ENCODE measurements at places on chromosomes 7 and 10.
A peak's percentile ranks its signal among the peaks of the same experiment; 100 is the strongest.

- no peak for DNase-seq
Measured at GRCh38 chr10:35707642-35708425, 65.7 kb upstream of the FZD8 start.

DNA sequence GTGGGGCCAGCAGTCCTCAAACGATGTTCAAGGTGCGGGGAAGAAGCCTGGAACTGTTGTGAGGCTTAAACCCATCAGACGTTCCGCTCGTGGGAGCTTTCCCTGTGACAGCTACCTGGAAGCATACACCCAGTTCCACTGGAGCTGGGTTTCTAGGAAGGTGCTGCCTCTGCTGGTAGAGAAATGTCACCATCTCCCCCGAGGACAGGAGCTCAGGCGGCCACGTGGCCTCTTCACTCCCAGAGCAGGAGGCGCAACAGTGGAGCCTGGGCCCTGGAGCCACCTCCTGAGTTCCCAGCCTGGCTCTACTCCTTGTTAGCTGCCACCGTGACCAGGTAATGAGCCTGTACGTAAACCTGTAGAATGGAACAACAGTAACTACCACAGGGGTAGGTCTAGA, 156.1 kb downstream of the ADARB2 start:
- no peak for DNase-seq

DNA sequence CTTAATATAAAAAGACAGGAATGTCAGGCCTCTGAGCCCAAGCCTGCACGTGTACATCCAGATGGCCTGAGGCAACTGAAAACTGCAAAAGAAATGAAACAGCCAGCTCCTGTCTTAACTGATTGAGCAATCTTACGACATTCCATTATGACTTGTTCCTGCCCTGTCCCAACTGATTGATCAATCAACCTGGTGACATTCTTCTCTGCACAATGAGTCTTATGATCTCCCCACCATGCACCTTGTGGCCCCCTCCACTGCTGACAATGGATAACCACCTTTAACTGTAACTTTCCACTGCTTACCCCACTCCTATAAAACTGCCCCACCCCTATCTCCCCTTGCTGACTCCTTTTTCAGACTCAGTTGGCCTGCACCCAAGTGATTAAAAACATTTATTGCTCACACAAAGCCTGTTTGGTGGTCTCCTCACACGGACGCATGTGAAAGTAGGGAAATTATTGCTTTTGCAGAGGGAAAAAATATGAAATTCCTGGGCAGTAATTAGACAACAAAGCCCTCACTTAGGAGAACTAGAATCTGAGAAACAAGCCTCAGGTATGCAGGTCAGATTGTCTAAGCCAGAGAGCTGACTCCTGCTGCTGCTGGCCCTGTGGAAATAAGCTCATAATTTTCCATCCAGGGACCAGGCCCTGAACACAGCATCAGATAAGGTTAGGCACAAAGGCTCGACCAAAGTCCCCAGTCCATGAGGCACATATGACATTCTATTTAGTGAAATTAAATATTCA, 5.3 kb downstream of the CYP3A7 start:
- DNase-seq: no peak

GRCh38 chr10:124994573-124995473, 52.9 kb downstream of the ZRANB1 start:
- peak; percentile 43 for DNase-seq

- no peak for DNase-seq
Measured at GRCh38 chr10:70379581-70380176, 2.7 kb downstream of the LRRC20 start.

DNA sequence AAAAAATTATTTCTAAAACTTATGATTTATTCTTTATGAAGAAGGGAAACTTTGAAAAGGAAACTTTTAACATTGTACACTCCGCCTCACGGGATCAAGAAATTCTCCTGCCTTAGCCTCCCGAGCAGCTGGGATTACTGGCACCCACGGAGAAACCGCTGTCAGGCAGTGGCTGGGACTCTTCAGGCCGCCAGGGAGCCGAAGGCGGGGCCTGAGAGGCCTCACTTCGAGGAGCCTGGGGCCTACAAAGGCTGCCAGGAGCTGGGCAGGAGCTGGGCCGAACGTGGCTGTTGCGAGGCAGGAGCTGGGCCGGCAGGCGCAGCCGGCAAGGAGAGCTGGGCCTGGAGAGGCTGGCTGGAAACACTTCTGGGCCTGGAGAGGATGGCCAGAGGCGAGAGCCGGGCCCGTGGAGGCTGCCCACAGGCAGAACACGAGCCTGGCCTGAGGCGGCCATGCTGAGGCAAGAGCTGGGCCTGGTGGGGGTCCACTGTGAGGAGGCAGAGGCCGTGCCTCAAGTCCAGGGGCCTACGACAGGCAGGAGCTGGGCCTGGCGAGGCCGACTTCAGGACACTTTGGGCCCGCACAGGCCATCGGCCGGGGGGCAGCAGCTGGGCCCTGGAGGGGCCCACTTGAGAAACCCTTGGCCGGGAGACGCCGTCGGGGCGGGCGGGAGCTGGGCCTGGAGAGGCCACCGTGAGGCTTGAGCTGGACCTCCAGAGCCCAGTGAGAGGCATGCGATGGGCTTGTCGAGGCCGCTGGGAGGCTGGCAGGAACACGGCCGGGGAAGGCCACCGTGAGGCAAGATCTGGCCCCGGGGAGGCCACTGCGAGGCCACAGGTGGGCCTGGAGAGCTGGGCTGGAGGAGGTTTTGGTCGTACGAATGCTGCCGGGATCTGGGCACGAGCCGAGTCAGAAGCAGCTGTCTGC, 23.7 kb downstream of the MDH2 start:
- no peak for DNase-seq

GRCh38 chr7:121105262-121105661, 116.8 kb downstream of the CPED1 start:
- no peak for DNase-seq

DNA sequence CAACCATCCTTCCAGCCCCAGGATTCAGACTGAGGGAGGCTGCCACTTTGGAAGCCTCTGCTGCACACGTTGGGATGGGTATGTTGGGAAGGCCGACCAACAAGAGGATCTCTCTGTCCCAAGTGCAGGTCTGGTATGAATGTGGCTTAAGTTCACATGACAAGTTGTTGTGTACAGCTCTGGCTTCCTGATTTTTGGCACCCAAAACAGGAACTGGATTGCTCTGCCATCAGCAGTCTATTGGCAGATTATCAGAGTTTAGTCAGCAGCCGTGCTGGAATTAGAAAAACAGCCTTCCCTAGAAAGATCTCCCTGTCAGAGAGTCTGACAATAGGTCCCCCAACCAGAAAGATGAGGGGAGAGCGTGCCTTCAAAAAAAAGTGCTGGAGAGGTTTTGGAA, 66.9 kb downstream of the GOLGA7B start:
- peak; percentile 6 for DNase-seq

- no peak for DNase-seq
Measured at GRCh38 chr10:103472005-103472404, 7.0 kb downstream of the CALHM3 start.

DNA sequence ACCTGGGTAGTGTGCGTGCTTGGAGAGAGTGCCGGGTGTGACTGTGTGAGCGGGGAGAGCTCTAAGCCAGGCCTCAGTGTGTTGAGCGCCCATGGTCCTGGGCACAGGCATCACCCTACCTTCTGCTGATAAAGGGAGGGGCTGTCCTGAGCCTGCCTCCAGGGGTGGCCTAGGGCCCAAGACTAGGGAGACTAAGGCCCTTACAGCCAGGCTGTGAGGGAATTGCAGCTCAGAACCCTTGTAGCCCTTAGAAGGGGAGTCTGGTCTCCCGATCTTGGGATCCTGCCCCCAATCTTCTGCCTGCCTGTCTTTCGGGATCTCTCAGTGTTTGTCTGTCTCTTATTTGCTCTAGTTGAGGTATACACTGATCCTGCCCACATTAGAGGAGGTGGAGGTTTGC, 41.2 kb downstream of the PAX2 start:
- DNase-seq: no peak

GRCh38 chr7:6465862-6466261, 18.1 kb upstream of the DAGLB start:
- no peak for DNase-seq

GRCh38 chr10:12019283-12019971, 23.2 kb downstream of the UPF2 start:
- DNase-seq: no peak

GRCh38 chr10:98308669-98309365, 40.8 kb upstream of the LOXL4 start:
- no peak for DNase-seq

GRCh38 chr10:43939939-43940820, 291.5 kb upstream of the ZNF32 start:
- no peak for DNase-seq

DNA sequence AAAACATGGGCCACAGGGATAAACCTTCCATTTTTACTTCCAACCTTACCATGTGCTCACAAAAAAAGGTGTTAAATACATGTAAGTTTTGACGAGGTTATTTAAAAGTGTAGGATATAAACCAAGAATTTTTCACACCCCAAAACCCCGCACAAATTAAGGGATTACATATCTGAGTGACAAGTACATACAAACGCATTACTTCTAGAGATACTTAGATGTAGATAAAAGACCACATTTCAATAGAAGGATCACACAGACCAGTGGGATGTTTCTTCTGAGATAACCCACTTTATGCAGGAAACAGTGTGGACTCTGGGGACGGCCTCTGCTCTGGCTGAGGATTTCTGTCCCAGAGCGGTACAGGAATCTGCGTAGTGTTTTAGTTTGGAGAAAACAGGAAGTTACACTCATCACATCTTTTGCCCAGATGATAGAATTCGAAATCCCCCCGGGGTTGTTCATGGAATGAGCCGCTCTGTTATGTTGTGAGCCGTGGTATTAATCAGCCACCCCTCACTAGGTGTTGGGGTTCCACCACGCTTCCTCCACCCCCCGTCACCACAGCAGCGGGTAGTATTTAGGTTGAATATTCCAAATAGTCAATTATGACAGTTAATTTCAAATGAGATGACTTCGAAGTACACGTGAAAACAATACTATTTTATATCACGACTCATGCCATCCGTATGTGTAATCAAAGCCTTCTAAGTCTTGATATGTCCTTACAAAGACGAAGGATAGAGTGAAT, 1.3 kb upstream of the CUL1 start:
- no peak for DNase-seq

DNA sequence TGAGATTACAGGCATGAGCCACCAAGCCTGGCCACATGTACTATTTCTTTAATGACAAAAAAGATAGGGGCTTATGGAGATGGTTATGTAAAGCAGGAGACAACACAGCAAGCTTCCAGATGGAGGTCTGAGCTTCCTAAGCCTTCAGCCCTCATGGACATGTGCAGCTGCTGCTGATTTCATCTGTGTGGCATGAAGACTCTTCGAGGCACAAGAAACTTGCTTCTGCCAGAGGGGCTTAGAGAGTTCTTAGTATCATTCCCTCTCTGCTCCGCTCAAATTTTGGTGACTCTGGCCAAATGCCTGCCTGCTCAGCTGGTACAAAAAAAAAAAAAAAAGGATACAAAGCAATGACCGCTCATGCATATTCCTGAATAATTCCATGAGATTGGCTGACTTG, 552.5 kb downstream of the TYW1 start:
- no peak for DNase-seq

DNA sequence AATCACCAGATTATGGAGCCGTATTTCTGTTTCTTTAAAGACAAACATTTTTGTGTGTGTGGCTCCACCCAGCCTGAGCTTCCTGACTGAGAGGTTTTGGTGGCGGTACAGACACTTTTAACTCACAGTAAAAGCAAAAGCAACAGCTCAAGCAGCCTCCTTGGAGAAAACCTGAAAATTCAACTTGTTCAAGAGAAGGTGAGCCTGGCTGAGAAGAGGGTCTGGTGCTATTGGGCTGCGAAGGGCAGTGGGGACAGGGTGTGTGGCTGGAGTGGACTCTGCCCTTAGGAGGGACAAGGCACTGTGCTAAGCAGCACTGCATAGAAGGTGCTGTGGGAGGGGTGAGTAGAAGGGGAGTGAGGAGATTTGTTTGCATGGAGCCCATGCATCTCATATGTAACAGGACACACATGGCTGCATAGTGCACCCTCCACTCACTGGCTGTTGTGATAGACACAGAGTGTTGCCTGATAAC, at the start of gene GIMAP7:
Gene GIMAP7, plus strand, starts transcription at position 125 of the 475 bp plus-strand sequence. CDS start 5,103 bp downstream, outside the sequence.
- no peak for DNase-seq

DNA sequence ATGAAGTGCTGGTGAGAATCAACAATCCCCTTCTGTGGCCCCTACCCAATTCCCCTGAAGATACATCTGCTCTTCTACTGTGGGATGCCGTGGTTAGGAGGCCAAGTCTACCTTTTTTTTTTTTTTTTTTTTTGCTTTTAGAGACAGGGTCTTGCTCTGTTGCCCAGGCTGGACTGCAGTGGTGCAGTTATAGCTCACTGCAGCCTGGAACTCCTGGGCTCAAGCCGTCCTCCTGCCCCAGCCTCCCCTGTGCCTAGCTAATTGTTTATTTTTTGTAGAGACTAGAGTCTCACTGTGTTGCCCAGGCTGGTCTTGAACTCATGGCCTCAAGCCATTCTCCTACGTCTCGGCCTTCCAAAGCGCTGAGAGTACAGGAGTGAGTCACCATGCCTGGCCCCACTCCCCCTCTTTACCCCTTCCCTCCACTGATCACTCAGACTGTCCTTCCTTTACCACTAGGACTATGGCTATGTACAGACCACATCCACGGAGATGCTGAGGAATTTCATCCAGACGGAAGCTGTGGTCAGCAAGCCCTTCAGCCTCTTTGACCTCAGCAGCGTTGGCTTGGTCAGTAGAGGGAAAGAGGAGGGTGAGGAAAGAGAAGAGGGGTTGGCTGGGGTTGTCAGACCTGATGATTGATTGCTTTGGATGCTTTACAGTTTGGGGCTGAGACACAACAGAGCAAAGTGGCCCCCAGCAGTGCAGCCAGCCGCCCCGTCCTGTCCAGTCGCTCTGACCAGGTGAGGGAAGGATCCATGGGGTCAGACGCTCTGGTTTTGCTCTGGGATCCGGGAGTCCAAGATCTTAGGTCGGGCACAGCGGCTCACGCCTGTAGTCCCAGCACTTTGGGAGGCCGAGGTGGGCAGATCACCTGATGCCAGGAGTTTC, 1.8 kb downstream of the AP4M1 start:
- no peak for DNase-seq

- DNase-seq: no peak
Measured at GRCh38 chr7:80794631-80795573, 123.9 kb downstream of the SEMA3C start.

GRCh38 chr10:117454502-117454901, 79.3 kb upstream of the PDZD8 start:
- DNase-seq: no peak

DNA sequence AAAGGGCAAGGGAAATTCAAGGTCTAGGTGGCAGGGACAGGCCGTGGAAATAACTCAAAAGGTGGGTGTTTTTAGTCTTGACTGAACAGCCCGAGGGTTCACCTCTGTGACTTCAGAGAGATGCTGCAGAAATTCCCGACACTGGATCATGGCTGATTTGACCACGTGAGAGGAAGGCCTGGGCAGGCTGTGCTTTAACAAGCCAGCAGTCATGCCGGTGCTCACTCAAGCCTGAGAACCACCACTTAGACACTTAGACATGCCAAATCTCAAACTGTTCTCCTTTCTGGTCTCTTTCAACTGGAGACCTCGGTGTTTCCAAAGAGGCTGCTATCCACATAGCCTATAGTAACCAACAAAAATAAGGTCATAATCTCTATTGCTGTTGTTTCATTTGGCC, 15.4 kb downstream of the TECTB start:
- DNase-seq: no peak

GRCh38 chr10:111379534-111380187, 302.8 kb downstream of the ADRA2A start:
- no peak for DNase-seq
